Neuronal stem cell (in vitro differentiated cells): ENCODE measurements at places on chromosomes 7 and 10.

GRCh38 chr10:42951486-42952251 is 125.2 kb upstream of the RET start:
- DNase-seq = peak; percentile 51

- DNase-seq = no peak
These were observed 74.1 kb downstream of the CRPPA start for GRCh38 chr7:16347066-16347826.

DNA sequence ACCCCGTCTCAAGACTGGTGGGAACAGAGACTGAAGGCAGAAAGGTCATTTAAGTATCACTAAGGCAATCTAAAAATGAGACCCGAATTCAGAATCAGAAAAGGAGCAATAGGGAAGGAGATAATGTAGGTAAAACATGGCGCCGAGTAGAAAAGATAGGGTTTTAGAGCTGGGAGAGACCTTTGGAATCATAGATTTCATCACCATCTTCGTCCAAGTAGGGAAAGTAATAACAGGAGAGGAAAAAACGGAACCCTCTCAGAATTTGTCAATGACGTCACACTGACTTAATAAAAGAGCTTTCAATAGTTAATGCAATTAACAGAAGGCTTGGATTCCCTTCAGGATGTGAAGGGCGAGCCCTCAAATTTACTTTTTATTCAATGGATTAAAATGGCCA is 1.0 kb upstream of the UBN2 start:
- no peak for DNase-seq

GRCh38 chr7:101362334-101363195 is at the start of gene COL26A1:
Gene COL26A1 (plus strand): TSS chr7:101362875. CDS start chr7:101363033, 158 bp downstream.
- peak; percentile 44 for DNase-seq

DNA sequence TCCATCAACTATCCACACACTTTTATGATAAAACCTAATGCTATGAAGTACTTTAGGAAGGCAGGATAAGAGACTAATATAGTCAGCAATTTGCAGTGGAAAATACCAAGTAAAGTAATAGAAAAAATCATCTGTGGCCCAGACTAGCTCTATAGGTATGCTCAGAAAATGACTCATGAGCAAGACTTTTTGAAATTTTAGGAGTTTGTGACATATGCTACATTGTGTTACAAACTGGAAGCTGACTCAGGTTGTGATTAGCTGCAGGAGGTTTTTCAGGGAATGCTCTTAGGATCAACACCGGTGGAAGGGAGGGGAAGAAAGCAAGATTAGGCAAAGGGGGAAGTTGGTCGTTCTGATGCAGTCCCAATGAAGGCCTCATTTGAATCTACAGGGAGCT is 56.1 kb downstream of the FEZF1 start:
- DNase-seq = no peak

- no peak for DNase-seq
These were observed 143.1 kb downstream of the CRPPA start for GRCh38 chr7:16278167-16278787.

DNA sequence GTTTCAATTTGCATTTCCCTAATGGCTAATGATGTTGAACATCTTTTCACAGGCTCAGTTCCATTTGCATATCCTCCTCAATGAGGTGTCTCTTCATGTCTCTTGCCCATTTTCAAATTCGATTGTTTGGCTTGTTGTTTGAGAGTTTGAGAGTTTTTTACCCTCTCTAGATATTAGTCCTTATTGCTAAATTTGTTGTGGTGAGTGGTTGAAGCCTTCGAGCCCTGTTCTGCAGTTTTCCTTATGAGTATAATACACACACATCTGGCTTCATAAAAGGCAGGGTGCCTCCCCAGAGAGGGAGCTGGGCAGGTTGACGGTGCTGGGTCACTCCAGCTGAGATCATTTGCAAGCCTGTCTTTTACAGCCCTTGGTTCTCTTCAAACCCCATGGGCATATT is 65.1 kb downstream of the RGS10 start:
- no peak for DNase-seq

- DNase-seq = no peak
These were observed 100.4 kb upstream of the RET start for GRCh38 chr10:42976351-42977031.

DNA sequence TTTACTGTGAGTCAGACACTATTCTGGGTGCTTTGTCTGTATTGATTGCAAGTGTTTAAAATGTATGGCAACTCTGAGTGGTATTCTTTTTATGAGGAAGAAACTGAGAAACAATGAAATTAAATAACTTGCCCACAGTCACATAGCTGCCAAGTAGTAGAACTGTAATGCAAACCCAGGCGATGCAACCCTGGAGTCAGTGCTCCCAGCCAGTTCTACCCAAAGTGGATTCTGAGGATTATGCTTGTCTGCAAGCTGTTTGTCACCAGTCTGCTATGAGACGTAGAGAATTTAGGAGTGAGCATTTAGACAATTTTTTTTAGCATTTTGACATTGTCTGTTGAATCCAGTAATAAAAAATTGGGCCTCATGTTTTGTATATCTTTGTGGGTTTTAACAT is 306.0 kb upstream of the LRGUK start:
- DNase-seq = no peak

DNA sequence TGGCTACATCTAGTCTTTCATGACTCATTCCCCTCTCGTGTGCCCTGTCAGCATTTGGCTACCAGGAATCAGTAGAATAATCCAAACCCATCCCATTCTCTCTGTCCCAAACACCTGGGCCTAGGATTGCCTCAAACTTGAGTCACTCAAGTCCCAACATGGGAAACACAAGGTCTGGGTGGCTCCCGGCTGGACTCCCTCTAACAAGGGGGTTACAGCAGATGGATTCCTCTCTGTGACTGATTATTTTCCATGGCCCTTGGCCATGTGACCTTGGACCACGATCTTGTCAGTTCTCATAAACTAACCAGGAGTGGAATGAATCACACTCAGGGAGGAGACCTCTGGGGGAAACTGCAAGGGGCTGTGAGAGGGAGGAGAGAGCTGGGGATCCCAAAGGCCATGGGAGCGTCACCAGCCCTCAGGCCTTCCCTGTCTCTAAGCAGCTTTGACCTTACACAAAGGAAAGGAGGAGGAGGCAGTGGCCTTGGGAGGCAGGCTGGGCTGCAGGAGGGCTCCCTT is 533.1 kb downstream of the KCNMA1 start:
- no peak for DNase-seq

DNA sequence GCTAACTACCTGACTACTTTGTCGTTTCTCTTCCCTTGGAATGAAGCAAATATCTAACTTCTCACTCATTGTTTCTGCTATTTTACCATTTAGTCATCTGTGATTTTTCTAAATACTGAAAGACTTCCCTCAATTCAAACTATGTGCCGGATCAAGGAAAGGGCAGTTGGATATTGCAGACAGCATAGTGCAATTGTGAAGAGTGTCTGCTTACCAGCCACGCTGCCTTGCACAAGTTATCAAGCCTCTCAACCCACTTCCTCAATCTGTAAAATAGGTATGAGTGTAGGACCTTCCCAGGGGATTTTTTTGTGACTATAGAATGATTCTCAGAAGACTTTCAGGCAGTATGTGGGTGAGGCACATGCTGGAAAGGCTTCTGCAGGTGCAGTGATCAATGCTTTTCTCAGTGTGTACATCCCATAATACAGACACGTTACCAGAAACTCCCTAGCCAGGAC is 54.3 kb downstream of the EGFR start:
- DNase-seq = no peak

- DNase-seq = no peak
These were observed 11.3 kb upstream of the LCOR start for GRCh38 chr10:96820765-96821164.

- peak; percentile 85 for DNase-seq
These were observed 173.9 kb upstream of the SP4 start for GRCh38 chr7:21253740-21254687.

GRCh38 chr10:4189281-4189680 is 404.3 kb upstream of the KLF6 start:
- no peak for DNase-seq

DNA sequence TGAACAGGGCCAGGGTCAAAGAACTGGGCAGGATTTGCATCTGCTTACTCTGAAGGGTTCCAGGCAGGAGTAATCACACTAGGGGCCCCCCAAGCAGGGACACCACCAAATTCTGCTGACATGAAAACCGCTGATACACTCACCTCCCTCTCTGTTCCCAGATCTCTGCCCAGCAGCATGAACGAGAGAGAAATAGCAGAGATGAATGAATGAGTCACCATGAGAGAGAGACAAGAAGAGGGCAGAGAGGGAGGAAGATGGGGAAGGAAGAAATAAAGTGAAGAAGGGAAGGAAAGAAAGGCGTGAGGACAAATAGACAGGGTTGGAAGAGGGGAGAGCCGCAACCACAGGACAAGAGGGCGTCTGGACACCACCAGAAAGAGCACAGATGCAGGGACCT is 285.9 kb upstream of the NEBL start:
- DNase-seq = no peak

- no peak for DNase-seq
These were observed 126.0 kb upstream of the GDF10 start for GRCh38 chr10:47173929-47174442.

GRCh38 chr10:107481881-107482280 is 317.4 kb upstream of the SORCS1 start:
- no peak for DNase-seq

DNA sequence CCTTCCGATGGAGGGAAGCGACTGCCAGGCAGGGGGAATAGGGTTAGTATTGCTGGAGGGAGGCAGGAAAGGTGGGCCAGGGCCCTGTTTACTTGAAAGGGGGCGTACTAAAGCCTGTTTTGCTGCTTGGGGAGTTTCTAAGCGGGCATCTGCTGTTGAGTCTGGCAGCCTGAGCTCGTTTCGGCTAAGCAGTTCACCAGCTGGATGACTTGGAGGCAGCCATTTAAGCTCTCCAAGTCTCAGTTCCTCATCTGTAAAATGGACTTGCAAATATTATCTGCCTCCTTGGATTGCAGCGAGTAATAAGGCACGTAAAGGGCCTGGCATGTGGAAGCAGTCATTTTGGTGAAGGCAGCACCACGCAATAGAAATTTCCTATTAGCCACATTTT is 44.0 kb downstream of the LDB3 start:
- no peak for DNase-seq

GRCh38 chr7:12351843-12352242 is 51.8 kb downstream of the VWDE start:
- DNase-seq = no peak

GRCh38 chr10:86056672-86057071 is 309.9 kb downstream of the GRID1 start:
- DNase-seq = no peak

GRCh38 chr10:30820261-30820991 is 190.9 kb upstream of the LYZL2 start:
- DNase-seq = no peak

DNA sequence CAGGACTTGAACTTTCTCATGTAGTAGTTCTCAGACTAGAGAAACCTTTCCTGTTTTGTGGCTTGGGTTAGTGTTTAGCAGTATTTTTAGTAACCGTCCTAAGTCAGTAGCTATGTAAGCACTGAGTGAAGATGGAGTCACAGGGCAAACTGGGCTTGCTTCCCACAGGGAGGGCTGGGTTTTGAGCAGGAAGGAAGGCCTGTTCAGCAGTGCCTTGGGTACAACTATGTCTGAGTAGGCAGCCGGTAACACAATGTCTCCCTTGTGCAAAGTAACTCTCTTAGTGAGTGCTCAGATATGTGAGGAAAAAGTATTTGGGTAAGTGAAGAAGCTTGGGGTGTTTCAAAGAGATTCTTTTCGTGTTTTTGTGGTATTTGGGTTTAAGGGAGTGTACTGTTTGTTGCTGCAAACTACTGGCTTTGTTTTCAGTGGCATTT is 96.4 kb downstream of the CCSER2 start:
- no peak for DNase-seq

DNA sequence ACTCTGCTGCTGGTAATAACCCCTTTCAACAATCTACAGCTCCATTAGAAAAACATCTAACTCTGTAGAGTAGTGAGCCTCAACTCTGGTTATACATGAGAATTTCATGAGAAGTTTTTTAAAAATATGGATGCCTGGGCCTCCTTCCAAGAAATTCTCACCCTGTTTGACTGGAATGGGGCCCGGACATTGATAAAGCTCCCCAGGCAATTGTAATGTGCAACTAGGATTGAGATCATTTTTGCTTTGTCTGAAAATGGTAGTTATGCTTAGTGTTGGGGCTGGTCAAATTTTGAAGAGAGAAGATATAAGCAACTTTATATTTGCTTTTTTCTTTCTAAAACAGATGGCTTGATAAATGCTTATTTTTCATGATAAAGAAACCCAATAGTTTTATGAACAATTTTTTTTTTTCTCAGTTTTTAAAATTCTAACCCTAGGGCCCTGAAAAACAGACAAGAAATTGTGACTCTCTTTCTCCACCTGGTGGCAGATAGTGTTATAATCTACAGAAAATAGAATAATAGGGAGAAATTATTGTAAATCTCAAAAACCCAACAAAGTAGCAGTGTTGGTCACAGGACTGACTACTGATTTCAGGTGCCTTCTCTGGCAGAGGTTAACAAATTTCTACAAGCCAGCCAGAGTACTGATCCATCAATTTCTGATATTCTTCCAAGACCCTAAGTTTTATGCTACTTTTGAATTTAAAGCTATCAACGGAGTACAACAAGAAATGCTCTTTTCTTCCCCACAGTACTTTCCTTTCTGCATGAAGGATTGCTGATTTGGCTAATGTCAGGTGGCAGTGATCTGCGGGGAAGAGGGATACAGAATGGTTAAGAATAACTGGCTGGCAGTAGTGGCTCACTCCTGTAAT is 174.8 kb downstream of the DKK1 start:
- DNase-seq = peak; percentile 14

DNA sequence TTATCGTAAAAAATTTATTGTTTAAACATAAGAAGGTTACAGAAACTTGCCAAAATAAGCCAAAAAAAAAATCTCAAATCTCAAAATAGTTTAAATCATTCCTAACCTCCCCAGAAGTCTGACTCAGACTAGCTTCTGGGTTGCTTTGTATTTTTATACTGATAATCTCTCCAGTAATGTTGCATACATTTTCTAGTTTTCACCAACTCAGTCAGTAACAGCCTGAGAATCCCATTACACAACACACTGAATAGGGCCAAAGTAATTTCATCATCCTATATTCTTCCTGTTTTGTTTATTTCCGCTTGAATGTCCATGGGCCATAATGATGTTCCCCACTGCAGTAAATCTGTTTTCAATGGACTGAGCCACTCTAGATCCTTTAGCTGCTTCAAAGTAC is 478.5 kb downstream of the GPAM start:
- no peak for DNase-seq
